Testis (tissue), 5 donors: ENCODE measurements at places on chromosomes 7 and 10. TPM values are rescaled to one million over a fixed set of nuclear protein-coding genes. Genes with fewer than 3 reads are reported as not detected.

The MNX1 gene
- polyA plus RNA-seq, result 1.5 TPM

The MRPS17 gene
- polyA plus RNA-seq, result 19.7 TPM

The FGL2 gene
- 18.3 TPM for polyA plus RNA-seq

The AOAH gene
- 3.8 TPM for polyA plus RNA-seq

The RADIL gene
- 29.7 TPM for polyA plus RNA-seq

The HILPDA gene
- 31.4 TPM for polyA plus RNA-seq

The LRRC4 gene
- 17.0 TPM for polyA plus RNA-seq

The ERVW-1 gene
- 17.5 TPM for polyA plus RNA-seq

The CNNM1 gene
- 29.0 TPM for polyA plus RNA-seq

The DDC gene
- polyA plus RNA-seq, result 4.1 TPM

The PSAP gene
- polyA plus RNA-seq, result 1,346 TPM

The PRLHR gene
- polyA plus RNA-seq, result not detected

The ZNF680 gene
- polyA plus RNA-seq, result 2.9 TPM

The RNF32 gene
- 159 TPM for polyA plus RNA-seq

The LGI1 gene
- polyA plus RNA-seq, result 2.1 TPM

The FEZF1 gene
- 9.8 TPM for polyA plus RNA-seq

The CDC14C gene
- polyA plus RNA-seq, result 14.2 TPM

The ETV1 gene
- polyA plus RNA-seq, result 16.4 TPM

The PRKAR2B gene
- polyA plus RNA-seq, result 51.7 TPM

The DRGX gene
- 0.33 TPM for polyA plus RNA-seq

The PRPS1L1 gene
- 84.5 TPM for polyA plus RNA-seq

The SGPL1 gene
- polyA plus RNA-seq, result 38.5 TPM

The CYP3A7 gene
- polyA plus RNA-seq, result not detected

The CYP26C1 gene
- polyA plus RNA-seq, result 0.17 TPM

The ZPBP gene
- 286 TPM for polyA plus RNA-seq

The SYT15 gene
- polyA plus RNA-seq, result 2.1 TPM

The KIAA1549 gene
- polyA plus RNA-seq, result 4.4 TPM

The SLC26A3 gene
- 1.3 TPM for polyA plus RNA-seq

The NSUN6 gene
- 34.7 TPM for polyA plus RNA-seq

The GRK5 gene
- polyA plus RNA-seq, result 10.3 TPM

The CRCP gene
- polyA plus RNA-seq, result 23.7 TPM

The VTI1A gene
- 25.5 TPM for polyA plus RNA-seq

The DOCK1 gene
- polyA plus RNA-seq, result 19.0 TPM

The AUTS2 gene
- 21.3 TPM for polyA plus RNA-seq

The SUN3 gene
- 64.5 TPM for polyA plus RNA-seq
